ENCODE measurements at places on chromosomes 12 and 14.

DNA sequence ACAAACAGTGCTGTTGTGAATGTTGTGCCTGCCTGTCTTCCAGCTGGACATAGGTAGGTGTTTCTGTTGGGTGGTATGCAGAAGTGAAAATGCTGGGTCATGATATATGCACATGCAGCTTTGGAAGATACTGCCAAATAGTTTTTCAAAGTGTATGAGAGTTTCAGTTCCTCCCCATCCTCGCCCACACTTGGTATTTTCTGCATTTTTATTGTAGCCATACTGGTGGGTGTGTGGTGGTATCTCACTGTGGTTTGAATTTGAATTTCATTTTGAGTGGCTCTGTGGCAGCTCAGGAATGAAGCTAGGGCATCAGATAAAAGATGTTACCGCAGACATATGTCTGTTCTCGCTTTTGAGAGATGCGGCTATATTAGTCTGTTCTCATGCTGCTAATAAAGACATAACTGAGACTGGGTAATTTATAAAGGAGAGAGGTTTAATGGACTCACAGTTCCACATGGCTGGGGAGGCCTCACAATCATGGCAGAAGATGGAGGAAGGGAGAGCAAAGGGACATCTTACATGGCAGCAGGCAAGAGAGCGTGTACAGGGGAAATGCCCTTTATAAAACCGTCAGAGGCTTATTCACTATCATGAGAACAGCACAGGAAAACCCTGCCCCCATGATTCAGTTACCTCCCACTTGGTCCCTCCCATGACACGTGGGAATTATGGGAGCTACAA, 183.1 kb downstream of the CAND1 start:
- no peak for DNase-seq

DNA sequence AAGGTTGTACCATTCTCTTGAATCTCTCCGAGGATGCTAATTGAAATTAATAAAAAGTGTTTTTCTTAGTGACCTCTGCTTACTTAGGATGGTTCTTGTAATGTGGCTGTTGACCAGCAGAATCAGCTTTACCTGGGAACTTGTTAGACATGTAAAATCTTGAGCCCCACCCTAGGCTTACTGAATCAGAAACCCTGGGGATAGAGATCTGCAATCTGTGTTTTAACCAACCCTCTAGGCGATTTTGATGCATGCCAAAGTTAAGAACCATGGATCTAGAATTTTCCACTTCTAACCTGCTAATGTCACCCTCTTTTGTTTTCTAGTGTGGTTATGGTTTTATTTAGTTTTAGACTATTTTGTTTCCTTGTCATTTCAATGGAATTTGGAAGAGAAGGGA, 6.5 kb downstream of the NUBPL start:
- DNase-seq: no peak

DNA sequence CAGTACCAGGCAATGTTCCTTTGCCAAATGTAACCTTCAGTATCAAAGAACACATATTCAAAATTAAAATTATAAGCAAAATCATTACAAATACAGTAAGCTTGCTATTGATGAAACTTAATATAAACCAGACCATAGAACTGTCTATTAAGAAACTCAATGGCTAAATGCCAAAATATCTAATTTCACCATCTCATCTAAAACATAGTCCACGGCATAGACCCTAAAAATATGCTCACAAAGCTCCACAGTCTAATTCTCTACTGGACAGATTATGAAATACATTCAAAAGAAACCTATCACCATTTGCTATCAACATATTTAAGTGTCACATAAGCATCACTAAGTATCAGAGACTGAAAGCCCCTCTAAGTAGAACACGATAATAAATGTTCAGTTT, 25.2 kb downstream of the DUSP16 start:
- no peak for DNase-seq

DNA sequence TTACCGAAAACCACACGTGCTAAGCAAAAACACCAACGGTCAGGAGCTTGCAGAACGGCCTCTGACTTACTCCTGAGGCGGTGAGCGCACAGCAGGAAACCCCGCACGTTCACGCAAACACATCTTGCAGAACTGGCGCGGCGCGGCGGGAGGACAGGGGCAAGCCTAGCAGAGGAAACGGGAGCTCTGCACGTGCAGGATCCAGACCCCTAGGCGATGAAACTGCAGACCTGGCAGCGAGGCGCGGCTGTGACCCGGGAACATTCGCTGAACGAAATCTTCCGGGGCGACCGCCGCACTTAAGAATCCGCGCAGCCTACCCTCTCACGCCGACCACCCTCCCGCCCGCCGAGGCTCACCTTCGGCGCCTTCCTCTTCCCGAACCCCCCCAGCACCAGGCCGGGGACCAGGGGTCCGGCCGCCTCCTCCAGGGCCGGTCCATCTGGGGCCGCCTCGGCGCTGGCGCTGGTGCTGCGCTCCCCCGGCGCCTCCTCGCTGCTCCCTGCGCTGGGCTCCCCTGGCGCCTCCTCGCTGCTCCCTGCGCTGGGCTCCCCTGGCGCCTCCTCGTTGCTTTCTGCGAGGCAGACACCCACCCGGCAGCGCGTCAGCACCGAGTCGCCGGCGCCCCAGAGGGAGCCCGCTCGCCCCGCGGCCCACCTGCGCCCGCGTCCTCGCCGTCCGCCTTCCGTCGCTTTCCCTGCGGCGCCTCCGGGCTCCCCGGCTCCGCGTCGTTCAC, 615 bp downstream of the DDX51 start:
- no peak for DNase-seq

GRCh38 chr12:22285846-22286245, 48.7 kb downstream of the ST8SIA1 start:
- no peak for DNase-seq

DNA sequence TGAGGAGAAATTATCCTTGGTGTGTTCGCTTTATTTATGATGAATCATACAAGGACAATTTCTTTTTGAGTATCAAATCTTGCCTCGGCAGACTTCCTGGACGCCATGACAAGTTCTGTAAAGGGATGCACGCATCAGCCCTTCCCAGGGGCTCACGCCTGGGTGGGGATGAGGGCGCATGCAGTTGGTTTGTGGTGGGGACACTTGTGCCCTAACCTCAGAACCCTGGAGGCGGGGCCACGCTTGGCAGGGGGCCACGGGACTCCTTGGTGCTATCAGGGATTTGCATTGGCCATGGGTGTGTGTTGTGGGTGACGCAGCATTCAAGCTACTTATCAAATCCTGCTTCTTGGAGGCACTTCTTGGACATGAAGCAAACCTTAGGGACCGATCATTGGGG, 143.8 kb upstream of the RTL1 start:
- no peak for DNase-seq

GRCh38 chr14:88733121-88733520, 59.6 kb downstream of the EML5 start:
- DNase-seq: no peak

DNA sequence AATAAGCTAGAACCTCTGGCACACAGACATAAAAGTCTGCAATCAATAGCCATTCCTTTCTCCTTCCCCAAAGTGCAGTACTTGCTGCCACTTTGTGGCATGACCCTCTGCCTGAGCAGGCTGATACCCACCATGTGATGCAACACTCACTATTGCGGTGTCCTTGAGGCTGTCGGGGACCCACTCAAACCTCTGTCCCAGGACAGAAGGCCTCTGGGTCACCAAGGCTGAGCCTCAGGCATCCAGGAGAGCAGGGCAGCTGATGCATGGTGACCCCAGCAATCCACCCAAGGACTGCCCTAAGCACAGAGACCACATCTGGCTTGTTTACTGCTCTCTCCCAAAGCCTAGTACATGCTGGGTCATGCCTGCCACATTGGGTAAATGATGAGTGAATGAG, 114.2 kb downstream of the DPF3 start:
- no peak for DNase-seq

DNA sequence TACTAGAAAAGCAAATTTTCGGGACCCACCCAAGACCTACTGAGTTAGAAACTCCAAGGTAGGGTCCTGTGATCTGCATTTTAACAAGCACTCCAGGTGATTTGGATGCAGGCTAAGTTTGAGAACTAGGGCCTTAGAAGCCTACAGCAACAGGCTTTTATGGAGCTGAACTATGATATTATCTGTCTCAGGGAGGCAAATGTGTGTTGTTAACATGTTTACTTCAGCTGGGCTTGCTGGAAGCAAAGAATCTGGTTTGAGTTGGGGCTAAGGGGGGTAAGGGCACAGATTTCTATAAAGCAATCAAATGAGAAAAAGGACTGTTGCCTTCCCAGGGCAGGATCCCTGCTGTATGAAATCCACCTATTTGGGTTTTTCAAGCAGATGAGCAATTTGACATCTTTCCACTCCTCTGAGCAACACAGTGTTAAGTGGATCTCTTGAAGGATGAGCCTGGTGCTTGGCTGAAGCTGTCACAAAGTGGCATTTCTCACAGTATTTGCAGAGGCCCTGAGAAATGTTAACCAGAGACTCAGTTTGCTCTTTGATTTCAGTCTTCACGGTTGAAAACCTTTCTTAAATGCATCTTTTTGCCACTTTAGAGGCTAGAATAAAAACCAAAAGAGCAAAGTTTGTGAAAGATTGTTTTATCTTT, 36.2 kb upstream of the SOCS2 start:
- DNase-seq: no peak

DNA sequence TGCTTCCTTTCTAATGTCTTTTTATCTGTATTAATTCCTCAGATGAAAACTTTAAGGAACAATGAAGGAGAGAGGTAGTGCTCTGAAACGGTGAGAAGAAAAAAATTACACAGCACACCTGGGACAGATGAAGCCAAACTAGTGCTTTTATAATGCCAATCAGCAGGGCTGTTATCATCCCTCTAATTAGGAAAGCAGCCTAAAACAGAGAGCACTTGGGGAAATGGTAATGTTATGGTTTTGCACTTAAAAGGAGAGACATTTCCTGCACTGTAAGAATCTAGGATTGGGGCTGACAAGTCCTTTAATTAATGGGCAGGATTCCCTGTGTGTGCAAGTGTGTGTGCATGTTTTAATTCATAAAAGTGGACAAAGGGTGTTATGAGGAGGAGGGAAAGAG, 4.8 kb upstream of the LMO3 start:
- no peak for DNase-seq
